ENCODE measurements at places on chromosomes 3 and 15.
A peak's percentile ranks its signal among the peaks of the same experiment; 100 is the strongest.

GRCh38 chr15:76840830-76841460 is 64.2 kb downstream of the SCAPER start:
- no peak for DNase-seq

- no peak for DNase-seq
Observed at GRCh38 chr3:83076041-83076440, 1314.6 kb upstream of the GBE1 start.

DNA sequence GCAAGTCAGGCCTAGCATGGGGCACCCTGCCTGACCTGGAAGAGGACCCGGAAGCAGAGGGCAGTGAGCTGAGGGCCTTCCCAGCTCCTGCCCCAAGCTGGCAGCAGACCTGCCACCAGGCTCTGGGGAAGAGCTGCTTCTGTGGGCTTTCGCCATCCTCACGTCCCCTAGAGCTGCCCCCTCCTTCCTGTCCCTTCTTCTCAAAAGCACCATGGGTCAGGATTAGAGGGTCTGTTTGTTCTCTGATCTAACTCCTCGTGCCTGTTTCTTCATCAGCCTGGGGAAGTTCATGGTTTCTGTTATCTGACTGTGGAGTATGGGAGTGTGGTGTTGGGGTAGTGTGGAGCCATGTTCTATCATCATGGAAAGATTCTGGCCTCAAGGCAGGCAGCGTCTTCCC is 58.4 kb upstream of the POLG start:
- DNase-seq, result no peak

DNA sequence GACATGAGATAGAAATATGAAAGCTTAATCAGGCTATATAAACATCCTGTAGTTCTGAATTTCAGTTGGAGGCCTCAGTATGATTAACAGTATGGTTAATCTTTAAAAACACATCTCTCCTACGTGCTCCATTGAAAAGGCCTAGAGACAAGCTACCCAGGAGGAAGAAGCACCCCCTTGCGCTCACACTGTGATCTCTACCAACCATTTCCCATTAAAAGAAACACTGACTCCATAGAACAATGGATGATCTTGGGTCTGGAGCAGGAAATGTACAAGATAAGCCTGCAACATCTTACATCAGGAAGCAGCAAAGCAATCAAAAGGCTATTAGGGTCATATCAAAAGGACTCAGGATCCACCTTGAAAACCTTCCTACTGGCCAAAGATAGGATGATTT is 3.4 kb upstream of the EOGT start:
- DNase-seq, result no peak

GRCh38 chr3:184765730-184766074 is 46.3 kb upstream of the VPS8 start:
- no peak for DNase-seq

- DNase-seq, result no peak
Observed at GRCh38 chr15:39860200-39860599, 59.9 kb downstream of the GPR176 start.

DNA sequence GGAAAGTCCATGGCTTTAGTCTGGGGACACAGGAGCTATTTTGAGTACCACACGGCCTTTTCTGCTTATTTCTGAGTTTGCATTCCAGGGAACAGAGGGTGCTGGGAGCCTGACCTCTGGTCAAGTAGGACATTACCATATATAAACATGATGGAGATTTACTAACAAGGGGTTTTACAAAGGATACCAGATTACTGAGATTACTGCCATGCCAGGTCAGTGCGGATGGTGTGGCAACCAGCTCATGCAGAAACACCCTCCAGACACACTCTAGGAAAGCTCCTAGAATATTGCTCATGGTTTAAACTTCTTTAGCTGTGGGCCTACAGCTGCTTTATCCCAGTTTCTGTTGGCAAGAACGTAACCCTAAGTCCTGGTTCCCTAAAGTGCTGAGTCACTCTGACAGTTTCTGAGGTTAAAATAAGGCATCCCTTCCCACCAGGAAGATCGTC is 54.3 kb upstream of the AGTR1 start:
- DNase-seq, result no peak

DNA sequence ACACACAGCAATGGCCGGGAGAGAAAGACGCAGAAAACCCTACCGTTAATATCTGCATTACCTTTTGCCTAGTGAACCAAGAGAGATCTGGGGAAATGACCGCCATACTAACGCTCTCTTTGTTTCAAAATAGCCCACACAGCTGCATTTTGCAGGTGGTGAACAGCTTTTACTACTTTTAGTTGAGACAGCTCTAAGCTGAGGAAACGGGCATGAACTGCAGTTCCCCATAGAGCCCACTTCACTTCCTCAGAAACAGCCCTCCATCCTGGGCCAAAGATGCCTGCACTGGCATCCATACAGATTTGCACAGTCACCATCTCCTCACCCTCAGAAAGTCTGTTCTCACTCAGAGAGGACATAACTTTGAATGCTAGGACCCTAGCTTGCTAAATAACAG is 45.0 kb downstream of the ZNF860 start:
- DNase-seq, result no peak

GRCh38 chr3:549636-550035 is 353.1 kb downstream of the CHL1 start:
- DNase-seq, result no peak

GRCh38 chr3:125121246-125122010 is 65.6 kb upstream of the HEG1 start:
- peak; percentile 30 for DNase-seq

DNA sequence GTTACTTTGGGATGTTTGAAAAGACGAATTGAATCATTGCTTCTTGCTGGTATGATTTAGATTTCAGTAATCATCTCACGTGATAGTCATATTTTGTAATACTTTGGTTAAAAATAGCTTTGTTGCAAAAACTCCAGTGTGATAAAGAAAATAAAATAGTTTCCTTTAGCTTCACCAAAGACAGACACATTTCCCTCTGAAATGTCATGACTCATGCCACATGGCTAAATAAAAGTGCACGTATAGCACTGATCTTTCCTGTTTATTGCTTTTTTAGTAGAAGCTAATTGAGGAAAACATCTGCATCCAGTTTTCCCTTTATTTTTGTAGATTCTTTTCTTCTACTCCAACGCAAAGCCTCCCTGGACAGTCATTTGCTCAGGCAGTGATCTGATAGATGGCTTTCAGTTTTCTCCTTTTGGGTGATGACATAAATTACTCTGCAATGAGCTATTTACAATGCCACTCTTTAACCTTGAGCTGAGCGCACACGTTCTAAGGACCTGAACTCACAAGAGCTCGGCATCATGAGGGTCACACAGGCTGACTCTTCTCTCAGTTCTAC is 84.9 kb downstream of the ARNT2 start:
- DNase-seq, result no peak

- DNase-seq, result no peak
Observed at GRCh38 chr15:49621401-49621811, 558 bp downstream of the DTWD1 start.

GRCh38 chr3:163745204-163745603 is 1333.1 kb downstream of the SI start:
- no peak for DNase-seq
